Brain microvascular endothelial cell (primary cell): ENCODE measurements at places on chromosomes 4 and X.

DNA sequence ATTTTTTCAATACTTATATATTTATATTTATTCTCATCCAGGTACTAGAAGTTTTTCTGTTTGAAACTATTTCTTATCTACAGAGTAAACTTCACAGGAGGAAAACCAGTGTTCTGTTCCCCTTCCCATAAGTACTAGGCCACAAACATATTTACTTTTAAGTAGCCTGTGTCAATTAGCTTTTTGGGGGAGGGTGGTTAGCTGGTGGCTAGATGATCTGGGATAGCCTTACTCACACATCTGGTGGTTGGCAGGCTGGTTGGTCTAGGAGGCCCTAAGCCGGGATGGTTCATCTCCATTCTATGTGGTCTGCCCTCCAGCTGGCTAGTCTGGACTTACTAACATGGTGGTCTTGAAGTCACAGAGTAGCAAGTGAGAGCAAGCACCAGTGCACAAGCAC is 6.2 kb downstream of the JADE3 start:
- no peak for DNase-seq

DNA sequence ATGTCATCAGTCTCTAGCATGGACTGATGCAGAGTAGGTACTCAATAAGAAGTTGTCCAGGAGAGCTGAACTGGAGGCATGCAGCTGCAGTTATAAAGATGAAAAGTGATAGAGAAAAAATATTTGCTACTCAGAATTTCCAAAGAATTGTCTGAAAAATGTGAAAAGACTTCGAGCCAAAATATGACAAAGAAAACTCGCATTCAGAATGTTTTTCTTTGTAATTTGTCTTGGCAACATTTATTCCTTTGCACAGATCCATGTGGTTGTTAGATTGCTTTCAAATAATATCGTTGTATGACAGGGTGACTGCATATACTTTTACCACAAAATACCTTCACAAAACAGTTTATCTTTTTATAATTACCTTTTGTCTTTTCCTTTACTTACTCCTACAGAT is 128.0 kb upstream of the SLC4A4 start:
- no peak for DNase-seq

DNA sequence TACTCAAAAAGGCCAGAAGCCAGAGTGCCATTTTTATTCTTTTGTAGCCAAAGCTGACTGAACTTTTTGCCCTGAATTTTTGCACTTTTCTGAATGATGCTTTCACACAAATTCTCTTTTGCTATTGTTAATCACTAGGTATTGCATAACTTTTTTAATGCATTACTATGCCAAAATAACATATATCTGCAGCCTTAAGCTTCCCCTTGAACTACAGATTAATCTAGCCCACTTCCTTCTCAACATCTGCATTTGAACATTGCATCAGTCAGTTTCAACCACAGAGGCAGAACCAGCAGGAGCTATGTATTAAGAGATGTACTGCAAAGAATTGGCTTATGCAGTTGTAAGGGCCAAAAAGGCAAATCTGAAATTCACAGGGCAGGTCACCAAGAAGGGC is 197.6 kb upstream of the GYPA start:
- no peak for DNase-seq

- DNase-seq, result no peak
These were observed 103.6 kb downstream of the TENM3 start for GRCh38 chr4:182346675-182347375.

GRCh38 chr4:76657443-76657842 is 222.4 kb downstream of the SHROOM3 start:
- no peak for DNase-seq

GRCh38 chr4:28868841-28869240 is 1851.3 kb upstream of the PCDH7 start:
- DNase-seq, result no peak

DNA sequence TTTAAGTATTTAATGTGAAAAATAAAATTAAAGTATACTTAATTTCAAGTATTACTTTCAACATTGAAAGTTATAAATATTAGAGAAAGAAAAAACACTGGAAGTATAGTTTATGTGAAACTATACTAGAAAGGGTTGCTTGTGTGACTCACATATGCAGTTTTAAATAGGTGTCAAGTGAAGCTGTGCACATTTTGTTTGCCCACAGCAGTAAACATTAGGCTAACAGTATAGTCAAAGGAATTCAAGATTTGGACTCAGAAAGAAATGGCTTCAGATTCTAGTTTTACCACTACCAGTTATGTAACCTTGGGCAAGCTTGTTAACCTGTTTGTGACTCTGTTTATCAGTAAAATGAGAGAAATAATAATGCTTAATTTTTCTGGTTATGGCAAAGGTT is 148.2 kb downstream of the FAM47B start:
- no peak for DNase-seq

GRCh38 chr4:184825896-184826690 is at the start of gene ACSL1:
Gene ACSL1, minus strand, starts transcription at chr4:184825968. Its CDS starts 22,454 bp downstream, at chr4:184803514.
- peak; percentile 38 for DNase-seq

DNA sequence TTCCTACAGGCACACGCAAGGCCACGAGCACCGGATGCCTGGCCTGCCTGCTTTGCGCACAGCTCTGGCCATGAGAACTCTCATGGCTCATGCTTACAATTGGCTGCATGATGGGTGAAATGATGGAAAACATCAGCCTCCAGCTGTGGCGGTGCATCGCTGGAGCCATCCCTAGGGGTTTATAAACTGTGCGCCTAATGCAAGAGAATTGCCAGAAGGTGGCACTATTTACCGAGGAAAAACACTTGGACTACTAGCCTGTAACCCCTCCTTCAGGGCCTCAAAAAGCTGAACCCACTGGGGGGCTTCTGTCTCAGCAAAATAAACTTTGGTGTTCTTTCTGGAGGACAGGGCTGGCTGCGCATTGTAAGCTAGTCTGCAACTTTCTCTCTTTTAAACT is 51.9 kb downstream of the PHKA2 start:
- peak; percentile 9 for DNase-seq

- peak; percentile 4 for DNase-seq
These were observed 34.4 kb downstream of the AGTR2 start for GRCh38 chrX:116204932-116205331.

DNA sequence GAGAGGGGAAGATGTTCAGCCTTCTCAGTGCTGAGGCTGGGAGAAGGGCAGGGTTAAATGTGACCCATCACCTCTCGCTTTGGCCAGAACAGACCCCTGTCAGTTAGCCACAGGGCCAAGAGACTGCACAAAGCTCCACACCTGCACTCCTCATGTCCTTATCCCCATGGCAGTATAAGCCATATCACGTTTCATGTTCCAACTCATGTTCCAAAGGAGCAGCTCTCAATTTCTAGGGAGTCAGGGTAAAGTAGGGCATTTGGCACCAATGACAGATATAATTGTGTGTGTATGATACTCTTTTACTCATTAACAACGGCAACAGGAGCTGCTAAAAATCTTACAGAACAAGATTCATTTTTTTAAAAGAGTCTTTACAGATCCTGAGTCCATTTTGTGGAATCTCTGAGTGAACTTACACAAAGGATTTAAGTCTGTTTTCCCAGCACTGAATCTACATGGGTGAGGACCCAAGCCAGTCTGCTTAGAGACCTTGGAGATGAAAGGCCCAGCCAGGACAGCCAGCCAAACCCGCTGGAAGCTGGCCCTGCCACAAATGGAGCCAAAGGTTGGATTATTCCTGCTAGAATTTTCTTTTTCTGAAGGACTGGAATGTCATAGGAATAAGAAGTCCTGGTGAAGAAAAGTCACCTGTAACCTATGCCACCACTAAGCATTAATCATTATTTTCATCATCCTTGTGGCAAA is 129.1 kb upstream of the SMAD1 start:
- DNase-seq, result no peak

DNA sequence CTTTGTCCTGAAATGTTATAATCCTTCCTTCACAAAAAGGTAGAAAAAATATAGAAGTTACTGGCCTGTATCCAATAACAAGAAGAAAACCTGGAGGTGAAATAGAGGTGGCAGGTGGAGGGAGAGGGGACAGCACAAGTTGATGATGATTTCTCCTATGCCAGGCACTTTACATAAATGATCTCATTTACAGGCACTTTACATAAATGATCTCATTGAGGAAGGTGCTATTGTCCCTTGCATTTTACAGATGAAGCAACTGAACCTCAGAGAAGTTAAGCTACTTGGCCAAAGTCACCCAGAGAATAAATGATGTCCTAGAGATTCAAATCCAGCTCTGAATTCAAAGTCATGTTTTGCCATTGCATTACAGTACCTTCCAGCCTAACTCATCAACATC is 7.1 kb upstream of the OPHN1 start:
- no peak for DNase-seq

DNA sequence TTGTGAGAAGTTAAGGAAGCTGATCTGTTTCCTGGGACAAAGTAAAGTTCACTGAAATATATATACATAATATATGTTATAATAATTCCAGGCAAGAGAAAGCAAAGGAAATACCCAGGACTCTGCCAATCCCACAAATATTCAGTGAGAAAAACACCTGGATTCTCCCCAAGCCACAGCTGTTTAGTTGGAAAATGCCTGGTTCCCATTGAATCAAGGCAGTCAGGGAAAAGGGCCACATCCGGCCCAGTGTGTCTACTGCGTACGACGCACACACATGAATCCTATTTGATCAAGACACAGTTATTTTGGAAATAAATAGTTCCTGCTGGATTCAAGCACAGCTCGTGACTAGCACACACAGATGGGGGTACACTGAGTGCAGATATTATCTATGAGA is 6.3 kb upstream of the DCHS2 start:
- DNase-seq, result no peak

DNA sequence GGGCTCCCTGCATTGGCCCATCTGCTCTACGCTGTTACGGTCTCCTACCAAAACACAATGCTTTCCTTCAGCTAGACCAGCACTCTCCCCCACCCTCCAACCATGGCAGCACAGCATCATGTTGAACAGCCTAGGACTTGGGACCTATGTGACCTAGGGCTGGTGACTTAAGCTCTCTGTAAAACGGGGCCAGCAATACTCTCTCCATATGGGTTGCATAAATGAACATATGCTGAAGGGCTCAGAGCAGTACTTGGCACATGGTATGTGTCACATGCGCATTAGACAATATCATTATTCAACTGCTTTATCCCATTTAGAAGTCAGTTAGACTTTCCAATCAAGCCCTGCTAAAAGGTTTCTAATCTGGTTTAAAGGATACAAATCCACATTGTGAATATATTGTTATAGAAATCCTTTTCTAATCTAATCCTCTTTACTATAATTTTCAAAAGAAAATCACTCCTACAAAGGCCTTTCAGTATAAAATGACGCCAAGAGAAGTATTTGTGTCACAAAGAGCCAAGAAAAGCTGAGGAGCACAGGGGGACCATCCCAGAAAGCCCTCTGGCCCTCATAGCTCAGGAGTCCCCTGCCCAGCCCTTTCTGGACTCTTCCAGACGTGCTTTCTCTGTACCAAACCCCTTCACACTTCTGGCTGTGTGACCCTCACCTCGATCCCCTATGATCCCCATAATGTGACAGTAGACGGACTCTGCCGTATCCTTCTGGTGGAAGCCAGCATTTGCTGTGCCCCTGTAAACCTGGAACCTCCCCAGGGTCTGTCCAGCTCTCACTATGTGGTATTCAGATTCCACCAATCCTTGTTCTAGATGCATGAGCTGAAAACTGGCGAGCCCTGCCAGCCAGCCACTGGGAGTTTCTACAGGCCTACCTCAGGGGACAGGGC is 42.3 kb downstream of the NSG1 start:
- no peak for DNase-seq
